ENCODE measurements at places on chromosomes 11 and 22. TPM values are rescaled to one million over a fixed set of nuclear protein-coding genes. Genes with fewer than 3 reads are reported as not detected.

DNA sequence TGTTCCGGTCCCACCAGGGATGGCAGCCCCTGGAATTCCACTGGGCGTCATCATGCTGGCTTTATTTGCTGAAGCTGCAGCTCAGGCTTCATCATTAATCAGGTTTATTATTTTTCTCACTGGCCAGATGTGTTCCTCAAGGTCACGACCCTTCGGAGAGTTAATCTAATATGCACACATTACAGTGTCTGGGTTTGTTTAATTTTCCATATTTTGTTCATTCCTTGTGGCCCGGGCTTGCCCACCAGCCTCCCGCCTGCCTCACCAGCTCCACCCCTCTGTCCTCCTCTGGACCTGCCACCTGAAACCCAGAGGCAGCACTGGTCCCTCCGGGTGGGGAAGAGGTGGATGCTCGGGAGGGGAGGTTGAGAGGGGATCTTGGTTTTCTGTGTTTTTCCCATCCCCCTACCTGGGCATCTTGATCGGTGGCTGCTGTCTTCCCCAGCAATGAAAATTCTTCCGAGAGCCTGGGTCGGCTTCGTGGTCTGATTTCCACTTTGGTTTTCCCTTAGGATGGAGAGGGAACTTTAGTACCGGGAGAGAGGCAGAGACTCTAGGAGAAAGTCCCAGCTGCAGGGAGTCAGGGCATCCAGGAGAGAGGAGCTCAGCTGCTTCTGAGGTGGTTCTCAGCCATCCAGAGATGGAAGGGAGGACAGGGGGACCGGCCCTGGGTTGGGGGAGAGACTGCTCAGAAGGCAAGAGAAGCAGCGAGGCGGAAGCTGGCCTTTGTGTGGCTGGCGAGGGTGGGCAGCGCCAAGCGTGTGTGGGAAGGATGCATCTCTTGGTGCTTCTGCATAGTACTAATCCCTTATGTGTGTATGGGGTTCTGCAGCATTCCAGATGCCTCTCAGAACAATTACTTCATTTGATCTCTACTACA, 2.1 kb downstream of the GRIK4 start:
- no peak for DNase-seq

- no peak for DNase-seq
These were observed 8.9 kb upstream of the OPCML start for GRCh38 chr11:133541021-133541719.

MUC2 gene
- total RNA-seq, result not detected

DNA sequence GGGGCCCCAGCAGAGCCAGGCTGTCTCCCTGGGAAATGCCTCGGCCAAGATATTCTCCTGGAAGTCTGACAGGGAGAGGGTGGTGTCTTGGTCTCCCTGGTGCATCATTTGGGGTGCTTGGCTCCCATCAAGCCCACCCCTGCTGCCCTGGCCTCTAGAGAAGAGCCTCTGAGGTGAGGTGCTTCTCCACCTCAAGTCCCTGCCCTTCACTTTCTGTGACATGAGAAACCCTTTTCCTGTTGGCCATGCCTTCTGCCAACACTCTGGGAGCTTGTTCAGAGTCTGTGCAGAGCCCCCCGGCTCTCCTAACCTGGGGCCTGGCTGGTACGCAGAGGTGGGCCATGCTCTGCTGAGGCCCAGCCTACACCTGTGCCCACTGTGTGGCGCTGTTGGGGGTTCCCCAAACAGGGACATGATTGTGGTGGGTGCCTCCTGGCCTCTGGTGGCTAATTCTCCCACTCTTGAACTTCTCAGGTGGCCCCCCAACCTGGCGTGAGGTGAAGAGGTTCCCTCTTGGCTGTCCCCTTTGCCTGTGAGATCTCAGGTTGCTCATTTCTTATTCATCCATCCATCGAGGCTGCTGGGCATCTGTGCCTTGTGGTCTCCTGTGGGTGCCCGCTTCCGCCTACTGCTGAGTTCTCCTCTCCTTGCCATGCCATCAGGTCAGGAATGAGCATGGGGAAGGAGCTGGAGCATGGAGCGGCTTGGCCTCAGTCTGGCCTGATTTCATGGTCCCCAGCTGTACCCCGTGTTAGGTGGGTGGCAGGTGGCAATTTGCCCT, 19.2 kb upstream of the DGCR8 start:
- DNase-seq, result no peak

PNPLA3 gene
- 7.6 TPM for total RNA-seq

All from RPMI7951 (cell line).